ENCODE measurements at places on chromosomes 5 and 9. TPM values are rescaled to one million over a fixed set of nuclear protein-coding genes. Genes with fewer than 3 reads are reported as not detected.

The TTC39B gene
- total RNA-seq, result 5.4 TPM

The TAS2R1 gene
- not detected for total RNA-seq

The FABP6 gene
- not detected for total RNA-seq

The AQP7 gene
- total RNA-seq, result 3.7 TPM

The SAP30L gene
- 37.8 TPM for total RNA-seq

The PCDHGA4 gene
- total RNA-seq, result 3.0 TPM

The OBP2B gene
- total RNA-seq, result not detected
